ENCODE measurements at places on chromosomes 4 and X.

DNA sequence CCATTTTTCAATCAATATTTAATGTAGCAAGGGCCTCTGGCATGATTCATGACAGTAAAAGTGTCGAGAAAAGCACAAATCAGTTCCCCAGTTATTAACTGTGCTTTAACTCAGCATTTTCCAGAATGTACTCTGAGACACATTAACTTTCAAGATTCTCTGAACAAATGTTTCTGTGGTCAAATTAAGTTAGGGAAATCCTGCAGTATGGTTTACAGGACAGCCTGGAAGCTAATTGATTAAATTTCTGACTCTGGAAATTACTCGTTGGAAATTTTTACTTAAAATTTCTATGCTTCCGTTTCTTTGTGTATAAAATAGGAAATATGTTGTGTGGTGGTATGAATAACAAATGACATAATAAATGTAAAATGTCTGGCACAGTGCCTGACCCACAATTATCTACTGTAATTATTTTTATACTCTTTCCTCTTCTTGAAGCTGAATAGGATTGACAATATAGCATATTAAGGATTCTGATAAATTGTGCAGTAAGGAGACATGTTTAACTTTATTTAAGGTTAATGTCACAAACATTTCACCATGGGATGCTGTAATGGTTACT lies 33.7 kb downstream of the STK32B start:
- DNase-seq = no peak

GRCh38 chr4:3630598-3631543 lies 98.6 kb upstream of the LRPAP1 start:
- DNase-seq = no peak

GRCh38 chrX:53184836-53185235 lies 40.2 kb downstream of the KDM5C start:
- DNase-seq = no peak

DNA sequence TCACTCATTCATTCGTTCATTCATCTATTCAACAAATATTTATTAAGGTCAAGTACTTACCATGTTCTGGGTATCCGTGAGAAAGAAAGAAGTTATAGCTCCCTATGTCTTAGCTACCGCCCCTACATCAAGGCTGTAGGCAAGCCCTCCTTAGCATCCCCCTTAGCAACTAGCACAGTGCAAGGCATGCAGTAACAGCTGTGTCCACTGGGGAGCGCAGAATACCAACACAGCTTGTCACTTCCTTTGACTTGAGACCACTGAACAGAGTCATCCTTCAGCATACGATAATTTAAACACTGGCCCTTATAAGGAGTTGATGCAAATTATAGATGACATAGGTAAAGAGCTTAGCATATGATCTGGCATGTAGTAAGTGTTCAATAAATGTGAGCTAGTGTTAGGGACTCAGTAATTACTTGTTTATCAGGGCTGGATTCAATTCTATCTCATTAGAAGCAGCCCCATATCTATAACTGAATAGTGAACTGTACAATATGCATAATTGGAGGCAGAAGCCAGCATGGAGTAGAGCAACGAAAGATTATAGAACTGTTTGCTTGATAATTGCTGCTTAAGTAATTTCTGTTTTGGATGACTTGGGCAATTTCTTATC lies 8.7 kb downstream of the KIAA1210 start:
- peak; percentile 8 for DNase-seq

GRCh38 chr4:139558235-139559088 lies 2.4 kb upstream of the SETD7 start:
- DNase-seq = no peak

DNA sequence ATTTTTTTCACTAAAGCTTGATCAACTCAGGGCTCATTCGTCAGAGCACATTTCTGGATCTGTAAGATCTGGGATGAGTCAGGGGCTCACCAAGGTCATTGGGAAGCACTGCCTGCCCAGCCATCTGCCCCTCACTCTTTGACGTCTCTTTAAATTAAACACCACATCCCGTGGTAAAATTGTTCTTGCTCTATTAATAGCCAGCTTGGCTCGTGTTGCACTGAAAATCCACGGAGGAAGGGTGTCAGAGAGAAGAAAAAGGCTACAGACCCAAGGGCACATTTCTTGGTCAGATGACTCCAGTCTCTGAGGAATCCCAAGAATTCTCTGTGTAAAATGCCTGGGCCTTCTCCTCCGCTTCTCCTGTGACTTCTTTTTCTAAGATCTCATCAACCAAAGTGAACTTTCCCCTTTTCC lies 45.7 kb upstream of the GATB start:
- DNase-seq = no peak

- DNase-seq = no peak
Observed at GRCh38 chrX:136652822-136653723, 5.1 kb downstream of the CD40LG start.

- DNase-seq = no peak
Observed at GRCh38 chr4:41611881-41612871, 74.2 kb downstream of the LIMCH1 start.

All from activated CD8-positive, alpha-beta memory T cell treated with anti-CD3 and anti-CD28 coated beads for 1 hour (primary cell).